ENCODE measurements at places on chromosomes 5 and 9.

GRCh38 chr5:78747055-78747454 is 98.5 kb upstream of the LHFPL2 start:
- no peaks in the 10 kb centered on the region for H3K27me3 ChIP-seq
- H3K4me3 ChIP-seq = no peak overlapping the region
- no peaks in the 10 kb centered on the region for H3K36me3 ChIP-seq
- H3K27ac ChIP-seq = no peak overlapping the region
- H3K4me1 ChIP-seq = no peaks in the 10 kb centered on the region

GRCh38 chr9:134689321-134690181 is 47.9 kb downstream of the COL5A1 start:
- peaks cover 8% of the 10 kb centered on the region for H3K36me3 ChIP-seq
- H3K4me1 ChIP-seq = no peaks in the 10 kb centered on the region
- DNase-seq = peak; percentile 67
- H3K27me3 ChIP-seq = no peaks in the 10 kb centered on the region

DNA sequence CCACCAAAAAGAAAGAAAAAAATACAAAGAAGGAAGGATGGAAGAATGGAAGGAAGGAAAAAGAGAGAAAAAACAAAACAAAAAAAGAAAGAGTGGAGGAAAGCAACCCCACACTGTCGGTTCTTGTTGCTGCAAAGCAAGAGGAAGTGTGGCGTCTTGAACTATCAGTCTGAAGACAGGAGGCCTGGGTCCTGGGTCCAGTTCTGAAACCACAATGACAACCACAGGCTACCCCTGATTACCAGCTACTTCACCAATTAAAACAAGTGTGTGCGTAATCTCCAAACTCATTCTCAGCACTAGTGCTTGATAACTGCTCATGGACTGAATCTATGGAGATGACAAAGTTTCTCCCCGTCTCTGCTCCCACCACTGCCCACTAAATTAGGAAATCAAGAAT is 93.7 kb downstream of the RASEF start:
- no peaks in the 10 kb centered on the region for H3K27me3 ChIP-seq
- H3K27ac ChIP-seq = no peak overlapping the region
- H3K4me3 ChIP-seq = no peak overlapping the region
- DNase-seq = no peak

DNA sequence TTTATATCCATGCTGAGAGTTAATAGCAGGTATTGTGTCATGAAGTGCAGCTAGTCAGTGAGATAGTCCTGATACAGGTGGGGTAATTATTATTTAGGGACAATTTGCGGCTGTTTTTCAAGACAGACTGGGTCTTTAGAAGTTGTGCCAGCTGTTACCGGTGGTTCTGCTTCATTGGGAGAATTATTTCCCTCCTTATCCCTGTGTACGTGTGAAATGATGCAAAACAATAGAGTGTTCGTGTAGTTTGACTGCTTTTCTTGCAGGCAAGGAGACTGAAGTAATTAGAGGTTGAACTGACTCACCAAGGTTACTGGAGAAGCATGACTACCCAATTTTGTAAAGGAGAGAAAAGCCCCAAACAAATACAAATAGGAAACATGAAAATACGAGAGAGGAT is 101.7 kb downstream of the ARRDC3 start:
- H3K36me3 ChIP-seq = no peaks in the 10 kb centered on the region
- H3K27ac ChIP-seq = no peak overlapping the region
- DNase-seq = no peak
- H3K4me3 ChIP-seq = no peak overlapping the region
- H3K4me1 ChIP-seq = no peaks in the 10 kb centered on the region

GRCh38 chr5:124902097-124902821 is 155.8 kb upstream of the ZNF608 start:
- H3K27ac ChIP-seq = no peak overlapping the region
- no peak overlapping the region for H3K4me3 ChIP-seq
- H3K4me1 ChIP-seq = peaks cover 4% of the 10 kb centered on the region
- no peak for DNase-seq

GRCh38 chr5:57410374-57411320 is 72.0 kb downstream of the ACTBL2 start:
- H3K4me1 ChIP-seq = no peaks in the 10 kb centered on the region
- no peak overlapping the region for H3K27ac ChIP-seq
- H3K4me3 ChIP-seq = no peak overlapping the region
- H3K36me3 ChIP-seq = no peaks in the 10 kb centered on the region
- H3K27me3 ChIP-seq = no peaks in the 10 kb centered on the region

DNA sequence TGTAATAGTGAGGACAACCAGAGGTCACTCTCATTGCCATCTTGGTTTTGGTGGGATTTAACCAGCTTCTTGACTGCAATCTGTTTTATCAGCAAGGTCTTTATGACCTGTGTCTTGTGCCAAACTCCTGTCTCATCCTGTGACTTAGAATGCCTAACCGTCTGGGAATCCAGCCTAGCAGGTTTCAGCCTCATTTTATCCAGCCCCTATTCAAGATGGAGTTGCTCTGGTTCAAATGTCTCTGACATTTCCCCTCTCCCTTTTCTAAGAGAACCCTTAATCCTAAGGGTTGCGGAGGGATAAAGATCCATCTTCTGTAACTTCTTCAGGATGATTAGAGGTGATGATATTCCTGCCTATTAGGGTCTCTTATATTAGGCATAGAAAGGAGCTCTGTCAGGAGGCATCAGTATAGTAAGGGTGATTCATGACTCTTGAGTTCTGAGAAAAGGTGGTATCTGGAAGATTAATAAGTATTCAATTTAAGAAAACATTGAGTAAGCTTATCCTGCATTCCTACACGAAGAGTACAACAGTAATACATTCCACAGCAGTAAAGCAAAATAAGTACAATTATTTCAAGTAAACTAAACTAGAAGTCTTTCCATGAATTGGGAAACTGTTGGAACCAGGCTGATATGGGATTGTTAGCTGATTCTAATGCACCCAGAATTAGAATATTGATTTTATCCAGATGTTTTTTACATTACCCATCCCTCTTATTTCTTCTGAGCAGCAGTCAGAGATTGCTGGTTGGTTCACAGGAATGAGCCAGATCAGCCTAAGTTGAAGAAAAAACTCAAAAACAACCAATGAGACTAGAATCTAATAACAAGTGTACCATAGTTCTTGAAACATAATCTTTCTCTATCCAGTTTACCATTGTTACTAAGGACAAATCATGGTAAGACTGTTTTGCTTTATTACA is 39.9 kb downstream of the SHC3 start:
- no peaks in the 10 kb centered on the region for H3K4me1 ChIP-seq
- no peaks in the 10 kb centered on the region for H3K27me3 ChIP-seq
- no peak overlapping the region for H3K27ac ChIP-seq
- no peak overlapping the region for H3K4me3 ChIP-seq
- DNase-seq = no peak

- H3K27ac ChIP-seq = no peak overlapping the region
- H3K36me3 ChIP-seq = no peaks in the 10 kb centered on the region
- no peak overlapping the region for H3K4me3 ChIP-seq
- H3K4me1 ChIP-seq = no peaks in the 10 kb centered on the region
Measured at GRCh38 chr9:114096866-114097612, 2.1 kb downstream of the KIF12 start.

DNA sequence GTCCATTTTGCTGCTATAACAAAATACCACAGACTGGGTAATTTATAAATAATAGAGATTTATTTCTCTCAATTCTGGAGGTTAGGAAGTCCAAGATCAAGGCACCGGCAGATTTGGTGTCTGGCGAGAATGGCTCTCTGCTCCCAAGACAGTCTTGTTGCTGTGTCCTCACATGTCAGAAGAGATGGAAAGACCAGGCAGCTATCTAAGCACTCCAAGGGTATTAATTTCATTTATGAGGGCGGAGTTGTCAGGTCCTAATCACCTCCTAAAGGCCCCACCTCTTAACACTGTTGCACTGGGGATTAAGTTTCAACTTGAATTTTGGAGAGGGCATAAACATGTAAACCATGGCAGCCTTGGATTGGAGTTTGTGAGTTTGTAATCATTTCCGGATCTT is 30.3 kb downstream of the ADCY2 start:
- no peaks in the 10 kb centered on the region for H3K36me3 ChIP-seq
- DNase-seq = no peak
- no peaks in the 10 kb centered on the region for H3K27me3 ChIP-seq
- H3K27ac ChIP-seq = no peak overlapping the region

GRCh38 chr9:2425676-2426075 is 195.9 kb upstream of the VLDLR start:
- no peak for DNase-seq
- H3K27ac ChIP-seq = no peak overlapping the region
- H3K27me3 ChIP-seq = no peaks in the 10 kb centered on the region
- no peaks in the 10 kb centered on the region for H3K36me3 ChIP-seq

DNA sequence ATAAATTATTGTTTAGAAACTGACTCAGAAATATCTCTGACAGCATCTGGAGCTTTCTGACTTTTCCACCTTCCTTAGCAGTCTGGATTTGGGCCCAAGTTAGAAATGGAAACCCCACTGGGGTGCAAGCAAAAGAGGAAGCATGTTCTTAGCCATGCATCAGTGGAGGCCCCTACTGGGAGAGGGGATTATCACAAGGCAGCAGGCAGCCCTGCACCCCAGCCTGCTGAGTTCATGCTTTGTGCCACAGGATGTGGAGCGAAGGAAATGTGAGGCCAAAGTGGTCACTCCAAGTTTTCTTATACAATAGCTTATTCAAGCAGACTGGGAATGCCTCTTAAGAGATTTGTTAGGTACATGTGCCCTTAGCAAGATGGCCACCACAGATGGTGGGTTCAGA is 146.5 kb upstream of the TLX3 start:
- DNase-seq = peak; percentile 73
- H3K27ac ChIP-seq = no peak overlapping the region
- H3K27me3 ChIP-seq = no peaks in the 10 kb centered on the region
- no peaks in the 10 kb centered on the region for H3K36me3 ChIP-seq

DNA sequence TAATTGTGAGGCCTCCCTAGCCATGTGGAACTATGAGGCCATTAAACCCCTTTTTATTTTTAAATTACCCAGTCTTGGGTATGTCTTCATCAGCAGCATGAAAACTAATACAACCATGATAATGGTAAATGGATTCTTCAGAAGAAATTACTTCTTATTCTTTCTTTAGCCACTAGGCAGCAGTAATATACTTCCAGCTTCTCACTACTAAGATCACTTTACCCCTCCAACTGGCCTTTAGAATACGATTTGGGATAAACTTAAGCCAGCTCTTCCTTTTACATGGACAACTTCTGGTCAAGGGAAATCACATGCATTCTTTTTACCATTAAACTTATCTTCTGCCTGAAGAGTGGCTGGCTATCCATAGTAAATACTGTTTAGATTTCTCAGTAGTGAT is 355.4 kb downstream of the MAN2A1 start:
- no peaks in the 10 kb centered on the region for H3K4me1 ChIP-seq
- peak; percentile 32 for DNase-seq
- H3K4me3 ChIP-seq = no peak overlapping the region
- H3K36me3 ChIP-seq = no peaks in the 10 kb centered on the region

GRCh38 chr5:14410394-14411201 is 171.0 kb upstream of the OTULINL start:
- no peak overlapping the region for H3K4me3 ChIP-seq

DNA sequence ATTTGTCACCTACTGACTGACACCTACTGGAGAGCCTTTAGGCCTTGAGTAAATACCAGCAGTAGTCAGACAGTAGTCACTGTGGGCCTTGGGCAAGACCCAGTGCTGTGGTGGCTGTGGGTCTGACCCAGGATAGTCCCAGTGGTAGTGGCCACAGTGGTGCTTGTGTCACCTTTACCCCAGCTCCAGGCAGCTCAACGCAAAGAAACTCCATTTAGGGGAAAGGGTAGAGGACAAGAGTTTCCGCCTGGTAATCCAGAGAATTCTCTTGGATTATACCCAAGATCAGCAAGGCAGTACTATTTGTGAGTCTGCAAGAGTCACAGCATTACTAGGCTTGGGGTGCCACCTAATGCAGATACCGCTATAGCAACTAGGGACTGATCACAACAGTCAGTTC is 28.9 kb downstream of the CERT1 start:
- no peaks in the 10 kb centered on the region for H3K27me3 ChIP-seq
- H3K4me3 ChIP-seq = no peak overlapping the region
- no peaks in the 10 kb centered on the region for H3K36me3 ChIP-seq
- peaks cover 11% of the 10 kb centered on the region for H3K4me1 ChIP-seq
- no peak overlapping the region for H3K27ac ChIP-seq

DNA sequence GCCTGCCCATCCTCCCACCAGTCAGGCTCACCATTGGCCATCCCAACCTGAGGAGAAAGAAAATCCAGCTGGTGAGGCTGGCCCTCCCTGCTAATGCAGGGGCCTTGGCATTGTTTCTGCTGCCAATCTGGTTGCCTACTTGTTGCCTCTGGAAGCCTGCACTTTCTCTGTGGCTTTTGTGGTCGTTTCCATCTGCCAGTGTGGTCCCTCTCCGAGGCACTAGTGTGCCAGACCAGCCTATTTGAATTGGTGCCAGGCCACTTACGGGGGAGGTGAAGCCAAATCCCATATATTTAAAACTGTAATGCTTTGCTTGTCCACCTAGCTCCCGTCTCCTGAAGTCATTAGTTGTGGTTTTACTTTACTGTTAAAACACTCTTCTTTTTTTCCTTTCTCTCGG is 213.4 kb upstream of the ADAMTSL1 start:
- no peaks in the 10 kb centered on the region for H3K36me3 ChIP-seq
- no peak overlapping the region for H3K27ac ChIP-seq
- DNase-seq = no peak
- H3K27me3 ChIP-seq = no peaks in the 10 kb centered on the region

DNA sequence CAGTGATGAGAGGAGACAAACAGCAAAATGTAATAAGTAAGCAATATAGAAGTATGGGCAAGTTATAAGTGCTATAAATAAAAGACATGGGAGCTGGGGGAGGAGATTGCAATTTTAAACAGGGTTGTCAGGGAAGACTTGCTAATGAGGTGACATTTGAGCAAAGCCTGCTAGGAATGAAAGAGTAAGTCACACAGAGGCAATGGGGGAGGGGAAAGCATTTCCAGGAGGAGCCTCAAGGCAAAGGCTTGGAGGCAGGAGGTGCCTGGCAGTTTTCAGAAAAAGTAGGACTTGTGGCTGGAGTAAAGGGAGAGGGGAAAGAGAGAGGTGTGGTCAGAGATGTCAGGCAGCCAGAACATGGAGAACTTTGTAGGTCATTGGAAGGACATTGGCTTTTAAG is 124.4 kb upstream of the NMUR2 start:
- H3K36me3 ChIP-seq = no peaks in the 10 kb centered on the region
- H3K4me3 ChIP-seq = no peak overlapping the region
- no peak overlapping the region for H3K27ac ChIP-seq
- peaks cover 9% of the 10 kb centered on the region for H3K4me1 ChIP-seq
- no peaks in the 10 kb centered on the region for H3K27me3 ChIP-seq

DNA sequence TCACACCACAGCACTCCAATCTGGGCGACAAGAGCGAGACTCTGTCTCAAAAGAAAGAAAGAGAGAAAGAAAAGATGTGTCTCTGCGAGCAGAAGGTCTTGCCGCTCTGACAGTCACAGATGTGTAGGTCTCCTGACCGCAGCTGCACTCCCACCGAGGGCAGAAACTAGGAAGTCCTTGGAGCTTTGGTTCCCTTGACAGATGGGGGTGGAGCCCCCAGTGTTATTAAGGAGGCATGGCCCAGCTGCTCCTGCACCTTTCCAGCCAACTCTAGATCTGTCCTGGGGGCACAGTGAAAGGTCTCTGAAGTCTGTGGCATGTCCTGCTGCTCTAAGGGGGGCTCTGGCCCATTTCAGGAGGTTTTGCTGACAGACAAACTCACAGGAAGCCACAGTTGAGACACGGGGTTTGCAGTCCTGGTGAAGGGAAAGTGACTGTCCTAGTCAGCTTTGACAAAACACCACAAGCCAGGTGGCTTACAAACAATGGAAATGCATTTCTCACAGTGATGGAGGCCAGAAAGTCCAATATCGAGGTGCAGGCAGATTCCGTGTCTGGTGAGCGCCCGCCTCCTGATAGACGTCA is 9.0 kb upstream of the DIPK1B start:
- H3K4me1 ChIP-seq = no peaks in the 10 kb centered on the region
- DNase-seq = no peak
- H3K27me3 ChIP-seq = no peaks in the 10 kb centered on the region

Measured in mesendoderm (in vitro differentiated cells).